ENCODE measurements at places on chromosomes 2 and 18. TPM values are rescaled to one million over a fixed set of nuclear protein-coding genes. Genes with fewer than 3 reads are reported as not detected.

- peak; percentile 44 for DNase-seq
Observed at GRCh38 chr2:173076581-173077345, 1.1 kb downstream of the MAP3K20 start.

DNA sequence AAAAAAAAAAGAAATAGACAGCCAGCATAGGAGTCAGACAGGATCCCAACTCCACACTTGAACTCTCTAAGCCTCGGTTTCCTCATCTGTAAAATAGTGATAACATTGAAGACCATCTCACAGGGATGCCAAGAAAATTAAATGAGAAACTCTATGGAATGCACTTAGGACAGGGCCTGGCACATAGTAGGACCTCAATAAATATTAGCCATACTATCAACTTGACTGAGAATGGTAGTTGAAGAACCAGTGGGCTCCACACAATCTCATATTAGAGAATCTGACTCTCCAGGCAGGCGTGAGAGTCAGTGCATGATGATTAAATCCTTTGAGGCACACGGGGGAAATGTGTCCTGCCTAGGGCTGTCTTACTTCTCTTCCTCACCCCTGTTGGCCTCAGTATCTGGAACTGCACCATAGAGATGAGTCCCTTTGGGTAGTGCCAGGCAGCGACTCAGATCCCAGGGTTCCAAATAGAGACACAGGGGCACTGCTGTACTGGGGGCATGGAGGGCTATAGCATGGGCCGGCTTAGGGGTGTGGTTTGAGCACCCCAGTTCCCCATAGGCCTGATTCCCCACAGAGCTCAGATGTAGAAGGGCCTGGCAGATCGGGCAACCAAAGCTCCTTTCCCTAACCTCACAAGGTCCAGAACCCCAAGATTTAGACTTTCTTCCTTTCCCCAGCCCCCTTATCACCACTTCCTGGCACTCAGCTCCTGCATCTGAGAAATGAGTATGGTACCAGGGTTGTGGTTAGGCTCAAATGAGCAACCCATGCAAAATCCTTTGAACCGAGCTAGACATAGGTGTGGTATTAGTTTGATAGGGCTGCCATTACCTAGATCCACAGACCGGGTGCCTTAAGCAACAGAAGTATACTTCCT is 51.3 kb upstream of the CAB39 start:
- DNase-seq, result no peak

DNA sequence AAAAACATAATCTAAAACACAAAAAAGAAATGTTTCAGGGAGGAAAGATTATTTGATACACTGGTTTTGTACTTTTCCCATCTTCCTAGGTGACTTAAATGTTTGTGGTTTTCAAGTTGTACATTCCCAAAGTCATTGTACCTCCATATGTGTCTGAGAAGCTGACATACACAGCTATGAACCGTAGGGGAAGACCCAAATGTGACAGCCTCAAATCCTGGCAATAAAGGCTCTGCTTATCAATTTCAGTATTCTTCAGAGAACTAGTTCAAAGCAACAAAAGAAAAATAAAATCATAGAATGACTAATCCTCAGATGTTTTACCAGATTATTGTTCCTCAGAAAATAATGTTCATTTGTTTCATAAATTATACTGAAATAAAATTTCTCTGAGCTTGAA is 2.5 kb downstream of the DYNC2LI1 start:
- DNase-seq, result no peak

- no peak for DNase-seq
Observed at GRCh38 chr2:220356076-220356475, 728.6 kb downstream of the SLC4A3 start.

TUBA4B gene
- total RNA-seq, result not detected

NEU4 gene
- not detected for total RNA-seq
